ENCODE measurements at places on chromosomes 3 and 15. TPM values are rescaled to one million over a fixed set of nuclear protein-coding genes. Genes with fewer than 3 reads are reported as not detected.

Gene CHRNA3
- not detected for total RNA-seq

Gene TMEM207
- total RNA-seq = not detected

Gene ATP2B2
- not detected for total RNA-seq

Gene WDR76
- 4.1 TPM for total RNA-seq

Gene GASK1A
- 4.5 TPM for total RNA-seq

Gene NTRK3
- total RNA-seq = 0.17 TPM
